Hematopoietic multipotent progenitor cell (in vitro differentiated cells): ENCODE measurements at places on chromosomes 6 and 20.

- DNase-seq = no peak
These were observed 80.1 kb upstream of the ARMC2 start for GRCh38 chr6:108768166-108768555.

DNA sequence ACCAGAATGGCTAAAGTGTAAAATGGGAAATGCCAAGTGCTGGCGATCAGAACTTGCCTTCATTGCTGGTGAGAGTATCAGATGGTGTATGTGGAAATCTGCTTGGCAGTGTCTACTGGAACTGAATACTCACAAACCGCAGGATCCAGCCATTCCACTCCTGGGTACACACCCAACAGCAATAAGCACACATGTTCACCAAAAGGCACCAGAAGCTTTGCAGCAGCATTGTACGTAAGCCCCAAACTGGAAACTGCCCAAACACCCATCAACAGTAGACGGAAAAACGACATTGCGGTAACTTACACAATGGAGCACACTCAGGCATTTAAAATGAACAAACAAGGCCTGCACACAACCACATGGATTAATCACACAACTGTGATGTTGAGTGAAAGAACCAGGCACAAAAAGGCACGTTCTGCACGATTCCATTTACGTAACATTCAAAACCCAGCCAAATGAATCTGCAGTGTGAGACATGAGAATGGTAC, 37.3 kb upstream of the BPIFA2 start:
- DNase-seq = no peak

GRCh38 chr6:10528158-10528981, 7.2 kb downstream of the GCNT2 start:
- DNase-seq = peak; percentile 61

DNA sequence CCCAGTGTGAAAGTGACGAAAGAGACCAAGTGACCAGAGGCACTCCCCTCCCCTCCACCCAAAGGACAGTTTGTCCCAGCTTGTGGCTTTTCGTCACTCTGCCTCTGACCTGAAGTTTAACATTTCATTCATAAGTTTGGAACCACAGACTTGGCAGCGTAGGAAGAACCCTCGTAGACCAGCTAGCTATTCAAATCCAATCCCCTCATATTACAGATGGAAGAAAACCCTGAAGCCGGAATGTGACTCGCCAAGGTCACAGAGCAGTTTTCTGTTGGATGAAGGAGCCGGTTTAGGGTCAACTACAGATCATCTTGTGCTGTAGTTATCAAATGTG, 3.9 kb upstream of the SYS1 start:
- DNase-seq = no peak

GRCh38 chr20:36052117-36052513, 83.7 kb downstream of the CNBD2 start:
- no peak for DNase-seq

GRCh38 chr6:24238700-24239099, 112.7 kb downstream of the NRSN1 start:
- DNase-seq = no peak

GRCh38 chr6:75791881-75792280, 42.8 kb downstream of the MYO6 start:
- DNase-seq = no peak

- no peak for DNase-seq
These were observed 35.6 kb upstream of the MICB start for GRCh38 chr6:31462026-31462963.

- DNase-seq = no peak
These were observed 673.1 kb downstream of the HTR1B start for GRCh38 chr6:76790045-76790796.

- no peak for DNase-seq
These were observed 30.7 kb upstream of the RIN2 start for GRCh38 chr20:19727251-19727847.

DNA sequence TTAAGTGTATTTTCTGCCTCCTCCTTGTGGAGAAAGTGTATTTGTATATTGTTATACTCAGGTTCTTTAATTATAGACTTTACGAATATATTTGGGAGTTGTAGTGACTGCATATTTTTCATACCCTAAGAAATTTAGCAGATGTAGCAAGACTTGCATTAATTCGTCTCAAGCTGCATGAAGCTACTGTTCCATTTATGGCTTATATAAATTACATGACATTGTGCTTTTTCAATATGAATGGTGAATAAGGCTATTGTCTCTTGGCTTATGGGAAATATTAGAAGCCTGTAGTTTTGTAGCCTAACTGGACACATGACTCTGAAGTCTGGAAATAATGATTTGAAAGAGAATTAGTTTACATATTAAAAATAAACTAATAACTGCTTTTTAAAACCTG, 2.4 kb downstream of the ADGRG6 start:
- DNase-seq = no peak

DNA sequence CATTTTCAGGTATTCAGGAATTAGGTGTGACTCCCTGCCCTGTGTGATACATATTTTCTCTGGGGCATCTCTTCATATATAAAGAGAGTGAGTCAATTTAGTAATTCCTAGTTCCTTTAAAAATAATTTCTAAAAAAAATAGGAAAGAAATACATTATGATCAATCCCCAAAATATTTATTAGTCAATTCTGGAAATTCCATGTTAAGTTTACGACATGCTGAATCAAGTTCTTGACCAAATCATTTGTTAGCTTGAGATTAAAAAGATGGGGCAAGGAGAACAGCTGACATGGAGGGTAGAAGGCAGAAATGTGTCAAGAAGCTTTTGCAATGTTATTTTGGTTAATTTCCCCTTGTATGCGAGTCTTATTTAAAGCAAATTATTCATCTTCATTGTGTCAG, 22.7 kb upstream of the PRDM1 start:
- DNase-seq = no peak

DNA sequence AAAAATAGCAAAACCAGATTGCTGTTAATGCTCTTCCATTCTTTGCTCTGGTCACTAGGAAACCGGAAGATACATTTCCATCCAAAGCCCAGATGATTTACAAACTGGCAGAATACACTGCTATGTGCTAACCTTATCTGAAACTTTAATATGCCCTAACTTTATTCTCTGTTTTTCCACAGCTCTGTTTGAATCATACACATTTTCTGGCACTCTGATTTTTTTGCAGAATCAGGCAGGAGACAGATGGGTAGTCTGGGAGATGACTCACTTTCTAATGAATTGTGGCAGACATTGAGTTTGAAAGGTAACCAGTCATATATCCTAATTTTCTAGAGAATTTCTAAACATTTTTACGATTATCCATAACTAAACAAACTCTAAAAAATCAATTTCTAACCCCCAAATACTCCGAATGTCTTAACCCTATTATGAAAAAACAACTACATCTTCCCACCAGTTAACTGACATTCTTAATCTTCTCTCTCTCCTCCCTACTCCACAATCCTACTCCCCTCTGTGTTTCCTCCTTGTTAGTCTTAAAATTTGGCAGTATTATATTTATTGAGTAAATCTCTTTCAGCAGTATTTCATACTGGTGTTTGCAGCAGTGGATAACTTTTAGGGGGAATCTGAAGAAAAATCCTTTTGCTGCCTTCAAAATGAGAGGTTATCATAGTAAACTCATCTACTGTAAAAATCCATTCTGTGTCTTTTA, 63.5 kb downstream of the MAN1A1 start:
- DNase-seq = no peak

DNA sequence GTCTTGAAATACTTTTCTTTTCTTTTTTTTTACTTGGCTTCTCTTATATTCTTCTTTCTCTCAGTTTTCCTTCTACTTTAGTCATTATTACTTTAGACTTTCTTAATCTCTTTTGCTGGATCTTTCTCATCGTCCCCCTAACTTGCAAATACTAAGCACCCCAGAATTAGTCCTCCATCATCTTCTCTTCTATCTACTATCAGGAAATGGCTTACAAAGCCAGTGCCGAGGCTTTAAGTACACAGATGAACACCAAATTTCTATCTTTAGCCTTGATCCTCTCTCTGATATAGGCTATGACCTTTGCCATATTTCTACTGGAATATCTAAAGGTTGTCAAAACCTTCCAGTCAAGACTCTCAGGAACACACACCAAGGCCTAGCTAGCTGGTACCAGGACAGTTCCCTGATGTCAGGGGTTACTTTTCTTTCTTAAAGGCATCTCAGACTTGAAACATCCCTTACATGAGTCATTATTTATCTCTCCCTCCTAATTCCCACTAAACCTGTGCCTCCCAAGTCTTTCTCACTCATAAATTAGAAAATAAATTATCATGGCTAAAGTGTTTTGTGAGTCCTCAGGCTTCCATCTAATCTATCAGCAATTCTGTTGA, 278.6 kb upstream of the TCF21 start:
- DNase-seq = no peak

- DNase-seq = peak; percentile 27
These were observed 43.6 kb downstream of the MUC22 start for GRCh38 chr6:31053873-31054272.

DNA sequence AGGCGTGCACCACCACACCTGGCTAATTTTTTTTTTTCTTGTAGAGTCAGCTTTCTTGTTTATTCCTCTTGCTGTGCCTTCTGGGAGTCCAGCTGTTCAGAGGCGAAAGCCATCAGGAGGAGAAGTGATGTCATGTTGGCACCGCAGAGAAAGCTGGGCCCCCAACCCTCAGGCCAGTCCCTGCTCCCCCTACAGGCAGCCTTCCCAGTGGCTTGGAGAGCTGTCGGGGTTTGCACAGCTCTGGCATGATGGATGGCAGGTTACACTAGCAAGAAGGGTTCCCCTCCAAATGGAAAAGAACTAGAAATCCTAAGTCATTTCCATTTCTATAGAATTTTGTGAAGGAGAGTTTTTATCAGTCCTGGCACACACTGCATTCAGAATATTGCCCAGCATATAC, 72.6 kb downstream of the C6orf52 start:
- no peak for DNase-seq

- no peak for DNase-seq
These were observed 252.8 kb upstream of the HS3ST5 start for GRCh38 chr6:114595591-114595990.

DNA sequence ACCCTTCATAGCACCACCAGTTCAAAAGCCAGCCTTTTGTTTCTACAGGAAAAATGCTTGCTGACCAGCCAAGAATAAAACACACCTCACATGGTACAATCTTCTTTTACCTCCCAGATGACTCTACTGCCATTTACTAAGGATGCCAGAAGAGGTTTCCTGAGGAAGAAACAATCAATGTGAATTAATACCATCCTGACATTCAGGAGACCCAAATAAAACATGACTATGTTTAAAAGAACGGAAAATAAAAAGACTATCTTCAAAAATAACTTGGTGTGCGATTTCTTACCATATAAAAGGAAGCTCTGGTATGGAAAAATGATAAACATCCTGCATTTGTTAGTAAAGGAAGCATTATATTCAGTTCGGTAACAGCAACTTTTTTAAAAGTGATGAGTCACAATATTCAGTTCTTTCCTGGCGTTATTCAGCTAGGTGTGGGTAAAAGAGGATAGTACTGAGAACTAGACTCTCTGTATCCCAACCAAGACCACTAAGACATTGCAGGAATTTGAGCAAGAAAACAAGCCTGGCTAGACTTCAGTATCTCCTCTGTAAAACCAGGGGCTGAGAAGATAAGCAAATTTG, 16.3 kb downstream of the COL21A1 start:
- no peak for DNase-seq

DNA sequence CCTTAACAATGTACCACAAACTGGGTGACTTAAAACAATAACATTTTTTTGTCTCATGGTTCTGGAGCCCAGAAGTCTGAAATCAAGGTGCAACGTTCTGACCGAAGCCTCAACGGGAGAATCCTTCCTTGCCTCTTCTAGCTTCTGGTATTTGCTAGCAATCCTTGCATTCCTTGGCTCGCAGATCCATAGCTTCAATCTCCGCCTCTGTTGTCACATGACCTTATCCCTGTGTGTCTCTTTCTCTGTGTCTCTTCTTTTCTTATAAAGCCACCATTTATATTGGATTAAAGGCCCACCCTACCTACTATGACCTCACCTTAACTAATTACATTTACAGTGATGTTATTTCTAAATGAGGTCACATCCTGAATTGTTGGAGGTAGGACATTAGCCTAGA, 37.2 kb upstream of the DOK5 start:
- DNase-seq = no peak

- no peak for DNase-seq
These were observed 343.8 kb upstream of the MMS22L start for GRCh38 chr6:97626671-97627441.

DNA sequence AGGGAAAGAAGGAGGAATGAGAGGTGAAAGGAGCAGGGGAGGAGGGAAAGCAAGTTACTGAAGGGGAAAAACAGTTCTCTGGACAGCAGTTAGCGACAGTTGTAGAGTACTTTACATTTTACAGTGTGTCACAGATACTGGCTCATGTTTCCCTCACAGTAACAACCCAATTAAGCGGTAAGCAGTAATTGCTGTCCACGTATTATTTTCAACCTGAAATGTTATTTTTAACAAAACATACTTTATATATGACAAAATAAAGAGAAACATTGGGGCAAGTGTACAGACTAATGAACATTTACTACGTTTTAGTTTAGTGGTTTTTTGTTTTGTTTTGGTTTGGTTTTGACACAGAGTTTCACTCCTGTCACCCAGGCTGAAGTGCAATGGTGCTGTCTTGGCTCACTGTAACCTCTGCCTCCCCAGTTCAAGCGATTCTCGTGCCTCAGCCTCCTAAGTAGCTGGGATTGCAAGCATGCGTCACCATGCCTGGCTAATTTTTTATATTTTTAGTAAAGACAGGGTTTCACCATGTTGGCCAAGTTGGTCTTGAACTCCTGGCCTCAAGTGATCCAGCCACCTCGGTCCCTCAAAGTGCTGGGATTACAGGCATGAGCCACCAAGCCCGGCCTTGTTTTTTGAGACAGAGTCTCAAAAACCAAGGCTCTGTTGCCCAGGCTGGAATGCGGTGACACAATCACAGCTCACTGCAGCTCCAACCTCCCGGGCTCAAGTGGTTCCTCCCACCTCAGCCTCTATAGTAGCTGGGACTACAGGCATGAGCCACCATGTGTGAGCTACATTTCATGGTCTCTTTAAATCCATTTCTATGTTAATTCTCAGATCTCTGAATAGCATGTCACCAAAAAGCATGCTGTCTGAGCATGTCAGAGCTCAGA, 22.6 kb upstream of the BTN3A2 start:
- DNase-seq = no peak

DNA sequence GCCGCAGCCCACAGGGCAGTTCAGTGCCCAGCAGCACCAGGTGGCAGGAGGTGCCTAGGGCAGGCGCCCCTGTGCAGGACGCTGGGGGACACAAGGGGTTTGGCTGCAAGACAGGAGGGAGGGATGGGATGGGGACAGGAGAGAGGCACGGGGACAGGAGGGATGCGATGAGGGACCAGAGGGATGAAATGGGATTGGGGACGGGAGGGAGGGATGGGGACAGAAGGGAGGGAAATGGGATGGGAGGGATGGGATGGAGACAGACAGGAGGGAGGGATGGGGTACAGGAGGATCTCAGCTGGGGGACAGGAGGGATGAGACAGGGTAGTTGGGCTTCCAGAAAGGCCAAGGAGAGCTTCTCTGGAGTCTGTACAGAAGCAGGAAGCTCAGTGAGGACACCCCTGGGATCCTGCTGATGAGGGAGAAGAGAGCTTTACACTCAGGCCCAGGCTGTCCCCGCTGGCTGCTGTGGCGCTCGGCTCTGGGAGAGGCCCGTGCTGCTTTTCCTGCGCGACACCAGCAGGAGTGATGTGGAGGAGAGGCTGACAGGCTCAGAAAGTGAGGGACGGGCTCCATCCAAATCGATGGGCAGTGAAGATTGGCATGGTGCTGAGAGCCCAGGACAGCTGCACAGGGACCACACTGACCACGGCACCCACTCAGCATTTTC, 400.8 kb downstream of the SMOC2 start:
- DNase-seq = no peak

- no peak for DNase-seq
These were observed 95.2 kb downstream of the GMPR start for GRCh38 chr6:16333580-16333979.
